Hematopoietic multipotent progenitor cell treated with erythropoietin and hydrocortisone succinate and interleukin-3 and kit ligand, for 8 days (in vitro differentiated cells): ENCODE measurements at places on chromosomes 16 and 17.
A peak's percentile ranks its signal among the peaks of the same experiment; 100 is the strongest.

DNA sequence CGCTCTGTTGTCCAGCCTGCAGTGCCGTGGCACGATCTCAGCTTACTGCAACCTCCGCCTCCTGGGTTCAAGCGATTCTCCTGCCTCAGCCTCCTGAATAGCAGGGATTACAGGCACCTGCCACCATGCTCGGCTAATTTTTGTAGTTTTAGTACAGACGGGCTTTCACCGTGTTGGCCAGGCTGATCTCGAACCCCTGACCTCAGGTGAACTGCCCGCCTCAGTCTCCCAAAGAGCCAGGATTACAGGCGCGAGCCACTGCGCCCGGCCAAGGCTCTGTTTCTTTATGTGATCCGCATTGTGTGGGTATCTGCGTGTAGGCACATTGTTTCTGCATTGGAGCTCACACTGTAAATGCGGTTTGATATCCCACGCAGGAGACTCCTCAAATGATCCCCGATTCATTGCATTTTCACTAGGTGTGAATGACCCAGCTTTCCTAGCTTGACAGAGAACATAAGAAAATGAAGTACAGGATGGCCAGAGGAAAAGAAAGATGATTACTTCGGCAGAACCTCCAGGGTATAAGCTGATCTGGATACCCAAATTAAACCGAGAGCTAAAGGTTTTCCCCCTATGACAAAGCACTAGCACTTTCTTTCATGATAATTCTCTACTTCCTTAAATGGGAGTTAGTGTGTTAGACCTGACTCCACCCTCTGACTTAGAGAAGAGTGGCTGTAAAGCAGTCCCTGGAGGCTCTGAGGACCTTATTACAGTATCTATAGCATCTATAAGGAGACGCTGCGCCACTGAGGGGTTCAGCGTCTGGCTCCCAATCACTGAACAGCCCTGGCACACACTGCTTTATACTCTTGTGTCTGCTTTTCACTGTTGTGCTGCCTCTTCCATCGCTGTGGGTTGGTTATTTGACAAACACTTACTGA lies 17.3 kb downstream of the COTL1 start:
- peak; percentile 61 for DNase-seq

GRCh38 chr17:49494986-49495841 lies at the start of gene NGFR:
NGFR (plus strand) TSS chr17:49495293; CDS start chr17:49495418, 125 bp downstream.
- DNase-seq = peak; percentile 43

DNA sequence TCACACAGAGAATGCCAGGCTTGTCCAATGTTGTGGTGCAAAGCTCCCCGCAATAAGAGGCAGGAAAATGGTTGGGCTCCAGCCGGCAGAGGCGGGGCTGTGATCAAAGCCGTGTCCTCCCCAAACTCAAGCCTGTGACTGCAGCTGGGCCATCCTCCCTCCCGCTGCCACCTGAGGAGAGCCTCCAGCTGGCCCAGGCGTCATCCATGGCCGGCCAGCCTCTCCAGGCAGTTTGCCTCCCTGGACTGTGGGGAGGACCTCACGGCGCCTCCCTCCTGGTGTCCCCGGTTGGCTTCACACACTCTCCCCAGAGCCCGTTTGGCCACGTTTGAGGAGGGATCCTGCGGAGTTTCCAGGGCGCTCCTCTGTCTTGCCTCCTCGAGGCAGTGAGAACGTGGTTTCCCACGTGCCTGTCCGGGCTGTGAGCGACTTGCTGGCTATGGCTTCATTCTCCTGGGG lies 134.1 kb downstream of the IRF8 start:
- DNase-seq = no peak

- DNase-seq = no peak
Measured at GRCh38 chr17:27485125-27485524, 28.9 kb downstream of the KSR1 start.

DNA sequence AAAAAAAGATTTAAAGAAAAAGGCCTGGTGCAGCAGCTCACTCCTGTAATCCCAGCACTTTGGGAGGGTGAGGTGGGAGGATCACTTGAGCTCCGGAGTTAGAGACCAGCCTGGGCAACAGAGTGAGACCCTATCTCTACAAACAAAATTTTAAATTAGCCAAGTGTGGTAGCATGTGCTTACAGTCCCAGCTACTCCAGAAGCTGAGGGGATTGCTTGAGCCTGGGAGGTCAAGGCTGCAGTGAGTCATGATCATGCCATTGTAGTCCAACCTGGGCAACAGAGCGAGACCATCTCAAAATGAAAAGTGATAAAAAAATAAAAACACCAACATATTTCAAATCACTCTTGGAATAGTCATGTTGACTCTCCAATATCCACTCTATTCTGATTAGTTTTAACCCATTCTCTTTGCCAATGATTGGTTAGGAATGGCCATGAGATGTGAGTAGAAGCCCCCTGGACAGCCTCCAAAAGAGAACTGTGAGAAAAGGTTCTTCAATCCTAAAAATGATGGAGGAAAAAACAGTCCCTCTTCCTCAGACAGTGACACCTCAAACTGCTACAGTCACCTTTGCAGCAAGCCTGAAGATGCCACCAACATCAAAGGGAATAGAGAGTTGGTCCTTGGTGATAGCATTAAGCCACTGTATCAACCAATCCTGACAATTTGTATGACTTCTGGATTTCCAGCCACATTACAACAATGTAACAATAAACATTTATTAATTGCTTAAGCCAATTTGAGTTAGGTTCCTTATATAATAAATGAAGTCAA lies 2.9 kb upstream of the KANSL1 start:
- DNase-seq = no peak

- DNase-seq = no peak
Measured at GRCh38 chr16:83054283-83054682, 427.5 kb downstream of the CDH13 start.

GRCh38 chr16:86186313-86186712 lies 287.4 kb downstream of the IRF8 start:
- DNase-seq = no peak

DNA sequence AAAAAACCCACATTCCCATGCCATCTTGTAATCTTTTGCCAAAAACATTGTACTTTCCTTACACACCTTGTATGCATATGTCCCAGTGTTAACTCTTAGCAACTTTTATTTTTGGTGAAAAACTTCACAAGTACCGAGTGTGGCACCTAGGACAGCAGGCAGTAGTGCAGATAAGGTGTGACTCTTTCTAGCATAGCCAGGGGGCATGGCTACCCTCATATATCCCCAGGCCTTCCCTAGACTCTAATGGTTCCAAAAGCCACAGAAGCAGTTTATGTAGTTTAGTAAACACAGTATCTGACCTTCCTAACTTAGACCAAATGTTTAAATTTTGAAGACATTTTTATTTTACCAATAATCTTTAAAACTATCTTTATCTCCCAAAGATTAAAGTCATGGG lies 20.5 kb upstream of the MILR1 start:
- no peak for DNase-seq

DNA sequence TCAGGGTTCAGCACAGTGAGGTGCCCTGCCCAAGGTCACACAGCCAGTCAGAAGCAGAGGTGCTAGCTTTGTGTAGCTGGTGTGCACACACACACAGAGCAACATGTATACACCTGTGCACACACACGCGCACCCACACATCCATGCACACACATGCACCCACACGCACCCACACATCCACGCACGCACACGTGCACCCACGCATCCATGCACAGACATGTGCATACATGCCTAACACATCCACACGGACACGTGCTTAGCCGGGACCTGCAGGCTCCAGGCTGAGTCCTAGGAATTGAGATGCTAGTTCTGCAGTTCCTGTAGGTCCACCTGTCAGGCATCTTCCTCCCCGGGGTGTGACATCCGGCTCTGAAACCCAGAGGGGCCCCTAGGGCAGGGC lies 13.0 kb upstream of the DPEP1 start:
- no peak for DNase-seq

DNA sequence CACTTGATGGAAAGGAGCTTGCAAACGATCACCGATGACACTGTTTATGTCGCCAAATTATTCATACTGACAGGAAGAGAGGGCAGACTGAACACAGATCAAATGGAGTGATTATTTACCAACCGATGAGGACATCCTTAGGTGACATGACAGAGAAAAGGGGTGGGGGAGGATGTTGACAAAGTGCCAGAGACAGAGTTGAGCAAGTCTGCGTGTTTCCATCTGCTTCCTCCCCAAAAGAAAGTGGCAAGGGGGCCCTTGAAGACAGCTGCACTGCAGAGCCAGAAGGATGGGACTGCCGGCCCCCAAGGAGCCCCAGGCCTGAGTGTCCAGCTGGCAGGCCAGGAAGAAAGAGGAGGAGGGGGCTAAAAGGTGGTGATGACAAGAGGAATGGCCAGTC lies 191.0 kb upstream of the RPL38 start:
- peak; percentile 12 for DNase-seq

DNA sequence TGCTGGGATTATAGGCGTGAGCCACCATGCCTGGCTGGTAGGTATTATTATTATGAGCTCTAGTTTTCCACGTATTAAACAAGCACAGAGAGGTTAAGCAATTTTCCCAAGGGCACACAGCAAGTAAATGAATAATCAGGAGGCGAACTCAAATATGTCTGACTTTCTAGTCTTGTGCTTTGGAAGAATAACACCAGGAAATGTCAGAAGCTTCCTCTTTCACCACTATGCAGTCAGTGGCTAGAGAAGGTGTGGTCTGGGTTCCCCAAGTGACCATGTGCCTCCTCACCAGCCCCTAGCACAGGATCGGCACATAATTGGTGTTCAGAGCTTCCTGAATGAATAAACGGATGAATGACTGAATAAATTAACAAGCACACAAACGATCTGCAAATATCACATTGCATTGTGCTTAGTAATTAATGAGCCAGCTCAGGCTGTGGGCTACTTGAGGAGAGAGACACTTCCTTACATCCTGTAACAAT lies 21.6 kb upstream of the SCNN1B start:
- DNase-seq = no peak

- DNase-seq = no peak
Measured at GRCh38 chr16:58634265-58634802, 4.7 kb upstream of the CNOT1 start.

- no peak for DNase-seq
Measured at GRCh38 chr16:27483088-27483437, 66.7 kb downstream of the GTF3C1 start.

DNA sequence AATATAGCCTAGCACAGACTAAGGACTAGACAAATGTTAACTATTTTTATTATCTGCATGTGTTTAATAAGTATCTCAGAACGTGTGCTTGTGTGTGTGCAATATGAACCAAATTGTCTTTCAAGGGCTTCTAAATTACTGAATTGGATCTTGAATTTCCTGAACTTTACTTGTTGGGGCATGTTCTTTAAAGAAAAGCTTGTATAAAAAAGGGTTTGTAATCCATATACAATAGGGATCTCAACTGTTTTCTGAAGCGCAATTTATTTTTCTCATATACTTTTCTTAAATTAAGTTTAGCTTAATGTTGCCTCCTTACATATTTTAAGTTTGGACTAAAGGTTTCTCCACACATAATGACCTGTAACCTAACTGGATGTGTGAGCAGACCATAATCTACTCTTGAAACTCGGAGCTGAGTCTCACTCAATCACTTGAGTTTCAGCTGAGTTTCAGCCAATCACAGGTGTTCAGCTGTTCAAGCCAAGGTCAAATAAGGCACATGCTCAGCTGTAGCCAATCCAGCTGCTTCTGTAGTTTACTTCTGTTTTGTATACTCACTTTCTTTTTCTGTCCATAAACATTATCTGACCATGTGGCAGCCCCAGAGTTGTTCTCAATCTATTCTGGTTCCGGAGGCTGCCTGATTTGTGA lies 72.3 kb downstream of the CDK5R1 start:
- no peak for DNase-seq

DNA sequence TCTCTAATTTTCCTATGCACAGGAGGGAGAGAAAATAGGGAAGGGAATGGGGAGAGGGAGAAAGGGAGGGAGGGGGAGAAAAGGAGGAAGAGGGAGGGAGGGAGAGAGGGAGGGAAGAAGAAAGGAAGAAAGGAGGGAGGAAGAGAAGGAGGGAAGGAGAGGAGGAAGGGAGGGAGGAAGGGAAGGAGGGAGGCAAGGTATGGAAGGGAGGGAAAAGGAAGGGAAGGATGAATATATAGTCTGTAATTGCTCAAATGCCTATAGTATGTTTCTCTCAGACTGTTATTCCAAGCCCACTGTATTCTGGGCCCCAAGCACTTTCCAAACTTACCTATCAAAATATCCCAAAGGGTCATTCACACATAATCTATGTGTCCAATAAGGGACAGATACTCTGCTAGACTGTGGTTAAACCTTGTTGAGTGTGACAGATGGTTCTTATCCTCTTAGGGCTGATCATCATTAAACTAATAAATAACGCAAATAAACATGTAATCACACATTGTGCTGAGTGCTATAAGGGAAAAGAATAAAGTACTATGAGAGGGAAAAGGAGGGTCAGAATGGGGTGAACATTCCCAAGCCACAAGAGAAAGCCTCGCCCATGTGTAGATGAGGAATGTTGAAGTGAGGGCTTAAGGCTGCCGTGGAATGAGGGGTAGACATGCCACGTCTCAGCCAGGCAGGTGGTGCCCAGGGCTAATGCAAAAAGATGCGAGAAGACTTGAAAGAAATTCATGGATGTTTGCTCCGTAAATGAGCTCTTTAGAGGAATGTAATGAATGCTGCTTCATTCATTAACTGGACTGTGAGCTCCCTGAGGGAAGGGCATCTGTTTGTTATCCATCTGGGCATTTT lies 30.6 kb downstream of the ASIC2 start:
- DNase-seq = no peak

DNA sequence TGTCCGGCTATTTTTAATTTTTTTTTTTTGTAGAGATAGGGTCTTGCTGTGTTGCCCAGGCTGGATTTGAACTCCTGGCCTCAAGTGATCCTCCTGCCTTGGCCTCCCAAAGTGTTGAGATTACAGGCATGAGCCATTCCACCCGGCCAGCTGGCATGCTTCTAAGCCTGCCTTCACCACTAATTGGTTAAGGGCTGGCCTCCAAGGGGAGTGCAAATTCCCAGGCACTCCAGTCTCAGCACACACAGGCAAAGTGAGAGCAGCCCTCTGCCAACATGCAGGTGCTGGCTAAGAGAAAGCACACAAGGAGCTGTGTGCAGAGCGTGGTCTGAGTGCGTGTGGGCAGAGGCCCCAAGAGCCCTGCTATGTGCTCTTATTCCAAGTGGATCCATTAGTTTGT lies 149.8 kb upstream of the HS3ST2 start:
- no peak for DNase-seq

DNA sequence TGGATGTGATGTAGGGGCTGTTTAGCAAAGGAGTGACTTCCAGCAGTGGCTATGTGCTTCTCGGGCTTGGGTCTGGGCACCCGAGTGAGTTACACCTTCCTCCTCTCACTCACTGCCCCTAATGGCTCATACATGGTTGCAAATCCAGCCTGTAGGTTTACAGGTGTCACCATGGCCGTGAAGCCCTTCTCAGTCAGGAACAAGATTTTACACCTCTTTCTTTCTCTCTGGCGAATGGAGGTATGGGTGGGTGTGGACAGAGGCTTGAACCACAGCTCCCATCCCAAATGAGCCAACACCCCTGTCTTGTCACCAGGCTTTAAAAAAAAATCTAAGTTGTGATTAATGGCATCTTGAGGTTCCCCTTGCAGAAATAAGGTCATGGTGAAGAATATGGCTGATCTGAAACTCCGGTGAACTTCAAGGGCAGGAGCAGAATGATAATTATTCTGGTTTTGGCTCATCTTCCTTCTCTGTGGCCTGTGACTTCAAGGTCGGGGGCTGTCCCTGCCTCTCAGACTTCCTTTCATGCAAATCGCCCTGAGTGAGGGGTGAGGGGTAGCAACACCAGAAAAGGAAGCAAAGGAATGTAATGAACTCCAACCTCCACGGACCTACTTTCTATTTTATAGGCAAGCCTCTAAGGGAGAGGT lies 331.2 kb downstream of the MAF start:
- no peak for DNase-seq
